ENCODE measurements at places on chromosomes 4 and X.

DNA sequence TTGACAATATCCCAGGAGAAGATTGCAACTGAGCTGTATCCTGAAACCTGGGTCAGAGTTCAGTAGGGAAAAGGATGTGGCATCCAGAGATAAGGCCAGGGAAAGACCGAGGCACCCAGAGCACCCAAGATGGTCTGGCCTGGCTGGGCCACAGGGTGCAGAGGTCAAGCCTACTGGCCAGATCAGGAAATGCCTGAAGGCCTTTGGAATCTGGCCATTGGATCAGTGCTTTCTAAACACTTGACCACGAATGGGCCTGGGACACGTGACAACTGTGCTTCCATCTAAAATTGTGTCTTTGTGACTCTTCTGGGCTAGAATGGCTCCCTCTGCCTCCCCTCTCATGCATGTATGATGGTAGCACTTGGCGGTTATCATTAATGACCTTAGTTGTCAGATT lies 316.9 kb downstream of the EVC2 start:
- DNase-seq, result no peak

DNA sequence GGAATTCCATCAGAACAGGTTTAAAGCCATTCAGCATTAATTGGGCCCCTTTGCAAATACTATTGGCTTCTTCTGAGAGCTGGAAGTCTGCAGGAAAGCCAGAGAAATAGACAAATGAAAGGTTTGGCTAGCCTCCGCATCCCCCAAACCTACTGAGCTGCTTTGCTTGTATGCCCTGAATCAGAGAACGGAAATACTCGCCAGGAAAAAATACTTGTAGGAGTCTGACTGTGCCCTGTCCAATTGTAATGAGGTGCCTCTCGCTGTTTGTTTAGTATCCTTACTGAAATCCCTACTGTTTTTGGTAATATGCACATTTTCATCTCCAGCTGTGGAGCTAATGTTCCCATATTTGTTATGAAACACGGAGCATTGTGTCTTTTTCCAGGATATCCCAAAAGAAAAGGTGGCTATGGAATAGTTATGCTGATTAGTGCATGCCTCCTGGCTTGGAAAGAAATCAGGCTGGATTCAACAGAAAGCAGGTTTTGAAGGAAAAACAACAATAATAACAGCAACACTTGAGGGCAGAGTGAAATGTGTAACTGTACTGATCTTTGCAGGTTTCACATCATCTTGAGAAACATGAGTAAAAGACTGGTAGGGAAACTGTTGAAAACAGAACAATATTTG lies 50.7 kb upstream of the NLGN4X start:
- no peak for DNase-seq

DNA sequence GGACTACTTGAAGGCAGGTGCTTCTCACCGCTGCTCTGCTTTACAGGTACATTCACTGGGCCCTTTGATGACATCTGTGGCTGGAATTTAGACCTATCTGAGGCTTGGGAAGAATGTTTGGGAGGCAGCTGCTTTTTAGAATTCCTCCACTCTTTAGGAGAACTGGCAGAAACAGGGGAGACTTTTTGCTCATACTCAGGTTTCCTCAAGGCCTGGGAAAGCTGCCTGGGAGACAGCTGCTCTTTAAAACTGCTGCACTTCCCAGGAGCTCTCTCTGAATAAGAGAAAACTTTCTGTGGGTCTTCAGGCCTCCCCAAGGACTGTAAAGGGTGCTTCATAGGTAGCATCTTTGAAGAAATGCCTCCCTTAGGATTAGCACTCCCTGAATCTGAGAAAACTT lies 14.3 kb downstream of the CT47C1 start:
- no peak for DNase-seq

GRCh38 chrX:115363372-115363771 lies 73.9 kb downstream of the LUZP4 start:
- no peak for DNase-seq

GRCh38 chr4:168433571-168433970 lies 46.7 kb downstream of the DDX60L start:
- no peak for DNase-seq

- no peak for DNase-seq
These were observed 16.0 kb upstream of the RBM3 start for GRCh38 chrX:48558271-48558670.

DNA sequence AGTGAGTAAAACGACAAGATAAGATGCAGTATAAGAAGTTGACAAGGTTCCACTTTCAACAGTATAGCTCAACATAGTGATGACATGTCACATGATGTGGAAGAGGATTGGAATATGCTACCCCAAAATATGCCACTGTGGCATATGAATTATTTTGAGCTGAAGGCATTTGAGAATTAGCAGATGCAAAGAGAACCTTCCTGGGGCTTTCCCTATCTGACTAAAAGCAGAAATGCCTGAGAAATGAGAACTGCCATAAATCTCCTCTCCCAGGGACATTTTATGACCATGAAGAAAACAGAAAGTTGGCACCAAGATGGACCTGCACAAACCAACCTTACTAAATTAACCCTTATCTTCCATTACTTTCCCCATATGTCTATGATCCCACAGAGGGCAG lies 24.8 kb downstream of the CDKN2AIP start:
- DNase-seq, result no peak

DNA sequence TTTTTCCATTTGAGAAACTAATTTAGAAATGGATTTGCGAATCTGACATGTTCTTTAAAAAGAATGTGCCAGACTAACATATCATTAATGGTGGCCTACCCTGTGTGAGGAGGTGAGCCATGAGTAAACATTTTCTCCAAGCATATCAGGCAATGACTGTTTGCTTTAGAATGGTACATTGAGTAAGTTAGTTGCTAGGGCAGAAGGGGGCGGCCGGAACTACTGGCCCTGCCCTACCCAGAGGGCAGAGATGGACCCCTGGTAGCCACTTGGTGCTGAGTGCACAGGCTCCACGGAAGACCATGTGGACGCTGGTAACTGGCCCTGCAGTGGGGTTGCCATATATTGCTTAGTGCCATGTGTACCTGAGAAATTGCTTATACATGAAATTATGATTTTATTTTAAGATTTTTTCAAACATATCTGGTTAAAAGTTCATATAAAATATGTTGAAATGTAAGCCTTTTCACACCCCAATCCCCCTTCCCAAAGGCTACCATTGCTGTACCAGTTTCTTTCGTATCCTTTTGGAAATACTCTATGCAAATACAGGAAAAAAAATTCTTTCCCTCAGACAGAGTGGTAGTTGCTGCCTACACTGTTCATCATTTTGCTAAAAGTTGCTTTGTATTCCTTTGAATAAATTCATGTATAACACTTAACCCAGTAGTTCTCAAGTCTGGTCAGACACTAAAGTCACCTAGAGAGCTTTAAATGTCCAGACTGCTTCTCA lies 8.8 kb downstream of the FNIP2 start:
- DNase-seq, result no peak

DNA sequence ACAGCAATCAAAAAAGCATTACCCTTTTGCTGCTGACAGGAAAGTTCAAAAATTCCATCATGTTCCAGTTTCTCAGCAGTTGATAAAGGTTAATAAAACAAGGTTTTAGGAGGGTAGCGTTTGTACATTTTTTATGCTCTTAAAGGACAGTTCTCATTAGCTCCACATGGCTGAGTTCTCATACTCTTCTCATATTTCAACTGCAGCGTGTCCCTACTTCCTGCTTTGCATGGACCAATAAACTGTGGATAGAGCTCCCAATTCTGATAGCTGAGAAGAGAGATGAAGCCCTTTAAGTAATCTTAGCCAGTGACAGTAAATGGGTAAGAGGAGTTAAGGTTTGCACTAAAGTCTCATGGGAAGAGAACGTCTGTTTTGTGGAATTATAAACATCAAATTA lies 53.5 kb downstream of the SPANXA2 start:
- no peak for DNase-seq

- DNase-seq, result no peak
These were observed 15.2 kb upstream of the CLOCK start for GRCh38 chr4:55561889-55562288.

GRCh38 chr4:120517966-120518365 lies 404.6 kb downstream of the PRDM5 start:
- no peak for DNase-seq

GRCh38 chr4:53563824-53564223 lies 27.5 kb downstream of the LNX1 start:
- DNase-seq, result peak; percentile 9

DNA sequence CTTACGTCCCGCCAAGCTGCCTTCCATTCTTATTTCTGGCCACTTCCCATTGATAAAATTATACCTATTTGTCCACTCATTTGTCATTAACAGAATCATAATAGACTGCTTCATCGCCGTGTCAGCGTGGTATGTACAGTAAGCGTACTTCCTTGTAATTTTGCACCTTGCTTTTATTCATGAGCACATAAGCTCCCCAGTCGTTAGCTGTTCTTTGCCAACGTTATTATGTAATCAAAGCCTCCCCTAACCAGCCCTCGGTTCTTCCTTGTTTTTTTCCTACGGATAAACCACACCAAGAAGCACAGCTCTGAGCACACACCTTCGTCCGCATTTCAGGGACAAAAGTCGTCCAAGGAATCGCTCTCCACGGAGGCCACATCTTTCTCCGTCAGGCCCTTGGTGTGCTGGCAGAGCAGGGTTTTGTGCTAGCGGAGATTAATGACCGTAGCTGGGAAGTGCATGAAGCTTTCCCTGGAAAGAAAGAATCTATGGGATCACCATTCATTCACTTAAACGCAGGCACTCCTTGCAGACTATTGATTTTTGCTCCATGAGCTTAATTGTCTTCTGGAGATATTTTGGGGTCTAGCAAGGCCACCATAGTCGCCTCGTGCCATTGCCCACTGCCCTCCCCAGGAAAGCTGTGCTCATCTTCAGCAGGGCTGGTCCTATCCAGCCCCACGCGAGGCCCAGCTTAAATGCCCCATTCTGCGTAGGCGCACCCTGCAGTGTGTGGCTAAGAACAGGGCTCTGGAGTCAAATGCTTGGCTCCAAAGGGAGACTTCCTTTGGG lies 200.9 kb upstream of the PSAPL1 start:
- no peak for DNase-seq

GRCh38 chr4:36301127-36301526 lies 19.7 kb downstream of the DTHD1 start:
- DNase-seq, result no peak

DNA sequence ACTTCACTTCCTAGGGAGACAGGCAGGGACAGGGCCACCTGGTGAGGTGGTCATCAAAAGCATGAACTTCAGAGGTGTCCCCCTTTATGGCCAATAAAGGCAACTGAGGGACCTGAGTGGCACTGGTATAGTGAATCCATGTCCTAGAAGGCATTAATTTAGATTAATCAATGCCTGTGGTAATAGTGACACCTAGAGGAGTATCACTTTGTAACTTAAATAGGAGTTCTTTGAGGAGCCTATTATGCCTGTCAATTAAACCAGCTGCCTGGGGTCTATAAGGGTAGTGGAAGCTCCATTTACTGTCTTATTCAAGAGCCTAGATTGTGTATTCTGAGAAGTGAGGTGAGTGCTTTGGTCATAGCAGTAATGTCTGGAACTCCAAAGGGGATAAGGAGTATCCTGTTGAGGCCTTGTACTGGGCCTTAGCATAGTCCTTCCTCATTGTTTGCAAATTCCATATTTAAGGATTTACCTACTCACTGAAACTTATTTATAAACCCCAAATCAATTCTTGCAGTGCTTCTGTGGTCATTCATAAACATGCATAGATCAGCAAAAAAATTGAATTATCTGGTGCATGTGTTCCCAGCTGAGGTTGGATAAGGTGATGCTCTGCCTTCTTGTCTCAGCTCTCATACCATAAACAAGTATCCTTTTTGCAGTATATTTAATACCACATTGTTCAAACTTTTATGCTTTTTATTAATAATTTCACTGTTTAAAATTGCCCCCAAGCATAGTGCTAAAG lies 213.8 kb upstream of the RADX start:
- DNase-seq, result no peak

GRCh38 chr4:173264245-173264644 lies 69.9 kb downstream of the HMGB2 start:
- DNase-seq, result no peak

GRCh38 chr4:119693126-119693525 lies 64.5 kb upstream of the PDE5A start:
- DNase-seq, result no peak

DNA sequence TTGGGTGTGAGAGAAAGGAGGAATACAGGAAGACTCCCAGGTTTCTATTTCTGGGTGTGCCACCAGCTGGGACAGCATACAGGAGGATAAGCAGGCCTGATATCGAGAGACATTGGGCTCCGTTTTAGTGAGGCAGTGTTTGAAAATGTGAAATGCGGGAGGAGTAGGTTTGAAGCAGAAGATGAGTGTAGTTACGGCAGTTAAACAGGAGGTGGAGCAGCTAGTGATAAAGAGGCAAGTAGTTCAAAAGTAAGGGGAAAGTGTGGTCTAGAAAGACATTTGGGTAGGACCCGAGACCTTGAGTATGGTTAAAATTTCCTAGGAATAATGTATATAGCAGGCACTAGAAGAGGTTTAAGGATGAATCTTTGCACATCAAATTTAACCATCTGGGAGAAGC lies 42.4 kb downstream of the DCUN1D4 start:
- no peak for DNase-seq

- no peak for DNase-seq
These were observed 304.5 kb upstream of the DIPK2B start for GRCh38 chrX:45505214-45505613.

- DNase-seq, result no peak
These were observed 123.2 kb upstream of the IGFBP7 start for GRCh38 chr4:57233386-57233785.

GRCh38 chrX:30307466-30307865 lies 1.7 kb downstream of the NR0B1 start:
- no peak for DNase-seq

DNA sequence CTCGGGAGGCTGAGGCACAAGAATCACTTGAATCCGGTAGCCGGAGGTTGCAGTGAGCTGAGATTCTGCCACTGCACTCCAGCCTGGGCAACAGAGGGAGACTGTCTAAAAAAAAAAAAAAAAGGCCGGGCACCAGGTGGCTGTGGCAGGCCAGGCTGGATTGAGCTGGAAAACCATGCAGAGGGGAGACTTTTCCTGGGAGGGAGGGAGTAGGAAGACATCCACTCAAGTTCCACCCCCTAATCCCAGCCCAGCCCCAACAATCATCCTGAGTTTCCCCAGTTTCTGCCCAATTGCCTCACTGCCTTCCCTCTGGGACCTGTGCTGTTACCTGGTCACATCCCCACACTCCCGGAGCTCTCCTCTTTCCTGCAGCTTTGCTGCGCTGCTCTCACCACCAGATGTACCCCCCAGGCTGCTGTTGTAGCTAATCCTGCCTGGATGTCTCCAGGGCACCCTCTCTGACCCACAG lies 9.0 kb upstream of the TSPYL2 start:
- no peak for DNase-seq

- peak; percentile 18 for DNase-seq
These were observed at the start of gene STBD1 for GRCh38 chr4:76305971-76306881. Gene STBD1, plus strand, starts transcription at chr4:76306733. Its CDS starts 37 bp downstream, at chr4:76306770.

DNA sequence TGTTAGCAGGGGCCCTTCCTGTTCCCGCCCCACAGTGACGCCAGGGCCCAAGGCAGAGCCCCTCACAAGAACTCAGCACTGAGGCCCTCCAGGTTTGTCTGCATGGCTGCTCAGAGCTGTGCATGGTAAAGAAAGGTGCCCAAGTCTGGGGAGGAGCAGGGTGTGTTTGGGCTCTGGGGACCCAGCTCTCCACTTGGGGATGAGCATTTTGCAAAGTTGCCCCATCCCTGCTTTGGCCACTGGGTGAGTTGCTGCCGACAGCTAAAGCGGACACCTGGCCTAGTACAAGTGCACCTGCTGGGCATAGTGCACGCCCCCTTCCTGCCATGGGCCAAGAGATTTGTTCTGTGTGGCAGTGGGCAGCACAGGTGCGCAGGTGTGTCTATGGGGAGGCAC lies 2.0 kb upstream of the MXD4 start:
- DNase-seq, result no peak

- DNase-seq, result no peak
These were observed 1692.1 kb downstream of the PCDH19 start for GRCh38 chrX:98717970-98718369.

Measured in stimulated activated CD4-positive, alpha-beta T cell treated with anti-CD3 and anti-CD28 coated beads, Interleukin-4, amount 100 ng/mL, for 48 hours (primary cell).